ENCODE measurements at places on chromosomes 12 and 14.

DNA sequence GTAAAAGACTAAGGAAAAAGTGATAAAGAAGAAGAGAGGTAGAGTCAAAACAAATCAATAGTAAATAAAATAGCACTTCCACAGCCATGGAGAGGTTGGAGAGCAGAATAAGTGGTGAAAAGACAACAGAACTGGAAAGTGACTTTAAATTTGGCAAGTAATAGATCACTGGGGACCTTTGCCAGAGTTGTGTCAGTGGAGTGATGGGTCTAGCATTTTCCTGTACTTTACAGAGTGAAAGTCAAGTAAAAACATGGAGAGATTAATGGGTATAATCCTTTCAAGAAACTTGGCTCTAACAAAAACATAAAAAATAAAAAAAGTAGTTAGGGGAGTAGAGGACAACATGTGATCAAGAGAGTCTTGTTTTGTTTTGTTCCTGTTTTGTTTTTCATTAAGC lies 502.2 kb upstream of the RPL10L start:
- DNase-seq = no peak

- no peak for DNase-seq
Observed at GRCh38 chr12:102527171-102527720, 46.9 kb upstream of the IGF1 start.

- no peak for DNase-seq
Observed at GRCh38 chr12:45294906-45295305, 79.0 kb downstream of the ANO6 start.

DNA sequence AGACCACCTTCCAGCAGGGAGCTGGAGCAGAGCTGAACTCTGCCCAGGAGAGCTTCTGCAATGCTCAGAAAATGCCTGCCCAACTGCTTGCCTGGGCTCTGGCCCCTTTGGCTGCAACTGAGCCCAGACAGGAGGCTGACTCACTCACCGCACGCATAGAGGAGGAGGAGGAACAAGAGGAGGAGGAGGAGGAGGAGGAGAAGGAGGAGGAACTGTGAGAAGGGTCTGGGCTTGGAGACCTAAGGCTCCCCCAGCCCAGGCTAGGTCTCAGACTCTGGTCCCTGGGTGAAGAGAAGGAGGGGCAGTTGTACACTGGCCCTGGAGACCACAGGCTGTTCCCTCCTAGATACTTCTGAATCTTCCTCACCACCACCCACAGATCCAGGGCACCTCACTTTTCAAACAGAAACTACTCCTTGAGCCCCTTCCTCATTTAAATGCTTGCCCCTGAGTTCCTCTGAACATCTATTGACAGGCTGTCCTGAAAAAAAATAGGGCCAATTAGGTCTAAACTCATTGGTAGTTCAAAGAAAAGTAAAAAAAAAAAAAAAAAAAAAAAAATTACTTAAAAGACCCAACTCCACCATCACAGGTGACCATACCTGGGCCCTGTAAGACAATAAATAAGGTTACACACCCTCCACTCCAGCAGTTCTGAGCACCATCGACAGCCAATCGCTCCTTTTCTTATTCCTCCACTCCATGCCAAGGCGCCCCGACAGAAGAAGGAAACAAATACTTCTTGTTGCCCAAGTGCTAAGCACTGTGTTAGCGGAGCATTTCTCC lies 674 bp downstream of the VDR start:
- DNase-seq = peak; percentile 70

GRCh38 chr12:102197789-102198188 lies at the start of gene PMCH:
Gene PMCH, minus strand, starts transcription at chr12:102197833. Its CDS starts 63 bp downstream, at chr12:102197770.
- no peak for DNase-seq

GRCh38 chr12:124566997-124567672 lies at the start of gene NCOR2:
Gene NCOR2, minus strand, starts transcription at chr12:124567612. Its CDS starts 72,361 bp downstream, at chr12:124495251.
- DNase-seq = peak; percentile 63

DNA sequence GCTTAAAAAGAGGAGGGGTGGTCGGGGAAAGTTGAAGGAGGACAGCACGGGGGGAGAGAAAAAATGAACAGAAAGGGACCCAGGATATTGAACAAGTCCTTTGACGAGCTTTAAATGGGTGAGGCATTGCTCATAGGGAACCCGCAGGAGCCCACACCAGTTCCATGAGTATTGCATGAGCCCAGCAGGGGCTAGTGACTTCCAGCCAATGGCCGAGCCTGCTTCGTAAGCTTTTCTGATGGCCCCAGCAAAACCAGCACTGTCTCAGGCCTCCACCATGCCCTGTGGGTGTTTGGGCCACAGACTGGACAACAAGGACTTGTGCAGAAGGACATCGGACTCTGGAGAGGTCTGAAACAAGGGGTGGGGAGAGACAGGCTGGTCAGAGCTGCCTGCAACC lies 109.5 kb downstream of the ZFP36L1 start:
- DNase-seq = no peak

DNA sequence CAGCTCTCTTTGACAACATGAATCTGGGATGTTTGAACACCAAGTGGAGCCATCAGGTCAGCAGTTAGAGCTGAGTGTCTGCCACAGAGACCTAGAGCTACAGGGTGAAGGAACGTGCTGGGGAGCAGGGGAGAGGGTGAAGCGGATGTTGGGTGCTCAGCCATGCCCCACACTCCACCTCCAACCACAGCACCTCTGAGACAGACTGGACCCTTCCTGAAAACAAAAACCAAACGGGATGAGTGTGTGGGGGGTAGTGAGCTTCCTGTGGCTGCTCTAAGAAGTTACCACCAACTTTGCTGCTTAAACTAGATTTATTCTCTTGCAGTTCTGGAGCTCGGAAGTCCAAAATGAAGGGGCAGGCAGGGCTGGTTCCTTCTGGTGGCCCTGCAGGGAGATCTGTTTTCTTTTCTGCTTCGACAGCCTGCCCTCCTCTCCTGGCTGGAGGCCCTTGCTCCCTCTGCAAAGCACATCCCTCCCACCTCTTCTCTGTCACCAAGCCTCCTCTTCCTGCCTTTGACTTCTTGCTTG lies 5.6 kb upstream of the GOLGA3 start:
- DNase-seq = no peak

DNA sequence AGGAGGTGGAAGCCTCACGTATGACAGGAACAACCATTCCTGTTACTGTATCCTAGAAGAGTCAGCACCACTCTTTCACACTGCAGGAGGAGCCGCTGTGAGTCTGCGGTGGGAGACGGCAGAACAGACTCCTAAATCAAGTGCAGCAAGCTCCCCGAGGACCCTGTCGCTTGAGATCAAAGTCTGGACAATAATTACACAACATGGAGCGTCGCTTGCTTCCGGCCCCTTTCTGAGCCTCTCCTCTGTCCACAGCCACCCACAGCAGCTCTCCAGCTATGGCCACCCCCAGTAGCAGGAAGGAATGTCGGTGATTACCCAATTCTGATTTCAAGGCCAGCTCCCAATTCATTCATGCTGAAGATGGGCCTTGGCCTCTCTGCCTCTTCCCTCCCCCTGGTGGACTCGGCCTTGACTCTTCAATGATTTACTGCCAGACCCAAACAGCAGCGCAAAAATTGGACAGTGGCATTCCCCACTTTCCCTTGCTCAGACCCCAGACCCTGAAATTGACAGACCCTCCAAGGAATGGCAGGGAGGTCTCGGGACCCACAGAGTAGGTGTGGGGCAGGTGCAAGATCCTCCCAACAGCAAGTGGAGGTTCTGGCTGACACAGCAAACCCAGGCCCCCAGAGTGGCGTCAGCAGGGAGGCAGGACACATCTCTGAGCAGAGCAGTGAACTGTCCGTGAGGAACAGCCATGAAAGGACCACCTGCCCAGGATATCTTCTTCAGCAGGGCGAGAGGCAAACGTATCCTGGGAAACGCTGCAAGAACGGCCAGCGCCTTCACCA lies 272.7 kb upstream of the DIO3 start:
- DNase-seq = no peak

DNA sequence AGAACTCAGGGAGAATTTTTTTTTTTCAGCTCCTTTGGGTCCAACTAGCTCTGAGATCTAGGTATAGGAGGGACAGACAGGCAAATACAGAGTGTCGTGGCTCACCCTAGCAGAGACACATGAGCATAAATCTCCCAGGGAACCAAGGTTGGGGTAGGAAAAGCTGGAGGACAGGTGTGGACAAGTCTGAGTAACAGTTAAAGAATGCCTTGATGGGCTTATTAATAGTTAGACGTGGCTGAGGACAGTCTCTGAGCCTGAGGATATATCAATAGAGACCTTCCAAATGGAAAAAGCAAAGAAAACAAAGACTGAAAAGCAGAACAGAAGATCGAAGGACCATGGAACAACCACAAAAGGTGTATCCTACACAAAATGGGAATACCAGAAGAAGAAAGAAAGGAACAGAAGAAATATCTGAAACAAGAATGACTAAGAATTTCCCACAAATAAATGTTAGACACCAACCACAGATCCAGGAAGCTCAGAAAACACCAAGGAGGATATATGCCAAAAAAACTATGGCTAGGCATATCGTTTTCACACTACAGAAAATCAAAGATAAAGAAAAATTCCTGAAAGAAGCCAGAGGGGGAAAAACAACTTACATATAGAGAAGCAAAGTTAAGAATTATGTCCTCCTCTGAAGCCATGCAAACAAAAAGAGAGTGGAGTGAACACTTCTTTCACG lies 80.9 kb downstream of the PTPRB start:
- no peak for DNase-seq

- DNase-seq = no peak
Observed at GRCh38 chr12:27083861-27084394, 1.6 kb upstream of the C12orf71 start.

GRCh38 chr14:91728616-91729183 lies 3.2 kb downstream of the CATSPERB start:
- peak; percentile 7 for DNase-seq

DNA sequence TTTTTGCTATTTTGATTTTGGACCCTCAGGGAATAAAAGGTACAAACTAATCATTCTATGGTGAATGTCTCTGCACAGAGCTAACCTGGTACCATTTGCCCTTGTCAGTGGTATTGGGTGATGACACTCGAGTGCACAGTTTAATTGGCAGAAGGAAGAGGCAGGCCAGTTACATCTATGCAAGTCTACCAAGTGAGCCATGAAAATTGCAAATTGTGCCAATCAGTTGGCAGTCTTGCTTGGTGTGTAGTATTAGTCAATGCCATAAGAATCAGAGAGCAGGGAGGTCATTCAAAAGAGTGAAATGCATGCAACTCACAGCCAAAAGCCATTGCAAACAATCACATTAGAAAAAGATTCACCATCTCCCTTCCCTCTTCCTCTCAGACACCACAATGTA lies 479.6 kb downstream of the ADAMTS20 start:
- no peak for DNase-seq

DNA sequence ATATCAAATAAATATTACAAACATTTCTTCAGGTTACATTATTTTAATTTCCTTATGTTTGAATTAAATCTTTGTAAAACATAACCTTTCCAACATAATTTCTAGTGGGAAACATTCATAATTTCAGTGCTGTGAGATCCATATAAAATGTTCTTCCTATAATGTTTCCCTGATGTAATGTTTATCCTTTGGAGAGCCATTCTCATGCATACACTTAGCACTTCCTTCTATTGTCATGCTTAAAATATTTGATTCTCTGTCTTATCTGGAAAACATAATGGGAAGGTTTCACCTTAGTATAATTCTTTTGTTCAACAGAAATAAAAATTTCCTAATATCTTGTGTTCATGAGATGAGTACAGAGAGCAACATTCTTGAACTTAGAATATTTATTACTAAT lies 472.5 kb downstream of the ADAMTS20 start:
- no peak for DNase-seq

GRCh38 chr12:53950437-53950773 lies 4.3 kb upstream of the HOXC12 start:
- no peak for DNase-seq

Data from stimulated activated CD4-positive, alpha-beta T cell treated with anti-CD3 and anti-CD28 coated beads, Interleukin-2, amount 100 ng/mL, for 24 hours (primary cell).